ENCODE measurements at places on chromosomes 6 and 20.

DNA sequence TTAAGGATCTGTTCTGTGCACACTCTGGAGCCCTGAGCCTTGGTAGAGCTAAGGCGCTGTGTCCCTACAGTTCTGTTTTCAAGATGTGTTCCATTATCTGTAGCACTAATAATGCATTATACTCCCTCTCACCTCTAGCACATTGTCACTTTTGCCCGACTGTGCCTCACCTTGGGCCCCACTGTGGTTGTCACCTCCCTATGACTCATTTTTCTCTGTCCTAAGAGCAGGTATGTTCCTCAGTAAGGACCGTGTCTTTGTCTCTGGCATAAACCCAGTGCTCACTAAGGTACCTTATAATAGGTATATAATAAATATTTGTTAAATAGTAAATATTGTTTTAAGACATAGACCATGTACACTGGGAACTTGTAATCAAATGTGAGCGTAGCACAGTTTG is 942.5 kb upstream of the CITED2 start:
- no peak for DNase-seq

DNA sequence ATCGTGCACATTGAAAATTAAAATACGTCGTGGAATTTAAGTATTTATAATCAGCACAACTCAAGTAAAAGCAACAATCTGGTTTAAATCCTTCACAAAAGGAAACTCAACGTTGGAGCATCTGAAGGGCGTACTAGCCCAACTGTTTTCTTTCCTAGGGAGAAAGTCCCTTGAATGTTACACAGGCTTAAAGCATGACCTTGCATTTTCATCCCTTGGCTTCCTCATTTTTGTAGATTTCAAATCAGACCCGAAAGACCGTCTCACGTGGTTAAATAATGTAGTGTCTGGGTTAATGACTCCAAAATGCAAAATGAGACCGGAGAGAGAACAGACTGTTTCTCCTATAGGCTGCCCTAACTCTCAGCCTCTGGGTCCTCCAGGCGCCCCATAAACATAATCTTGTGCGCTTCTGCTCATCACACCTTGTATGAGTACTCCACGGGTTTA is 249.2 kb upstream of the RREB1 start:
- no peak for DNase-seq

DNA sequence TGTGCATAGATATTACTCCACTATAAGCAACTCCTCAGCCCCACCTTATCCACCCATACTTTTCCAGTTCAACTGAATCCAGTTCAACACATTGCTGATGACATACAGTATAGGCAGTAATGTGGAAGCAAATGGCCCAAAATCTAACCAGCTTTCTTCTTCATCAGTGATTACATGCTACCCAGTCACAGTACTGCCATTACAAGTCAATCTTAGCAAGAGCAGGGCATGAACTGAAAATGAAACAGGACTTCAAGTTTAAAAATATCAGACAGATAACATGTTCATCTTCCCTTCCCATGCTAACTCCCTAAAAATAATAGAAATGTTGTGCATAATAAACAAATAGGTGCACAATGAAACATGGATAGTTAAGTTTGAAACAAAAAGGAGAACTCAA is 19.2 kb downstream of the RRAGD start:
- DNase-seq: no peak

DNA sequence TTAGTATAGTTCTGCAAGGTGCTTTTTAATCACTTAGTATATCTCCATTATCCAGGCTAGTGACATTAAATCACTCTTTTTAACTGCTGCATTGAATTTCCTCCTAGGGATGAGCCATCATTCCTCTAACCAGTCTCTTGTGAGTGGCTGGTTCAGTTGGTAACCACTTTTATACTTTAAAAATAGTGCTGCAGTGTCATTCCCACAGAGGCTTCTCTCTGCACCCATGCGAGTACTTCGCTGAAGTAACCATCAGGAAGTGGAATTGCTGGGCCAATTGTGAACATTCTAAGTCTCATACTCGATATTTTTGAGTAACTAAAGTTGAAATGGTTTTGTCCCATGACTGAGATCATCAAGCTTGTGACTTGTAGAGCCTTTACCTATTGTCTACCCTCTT is 2.1 kb downstream of the BTN3A2 start:
- DNase-seq: no peak

GRCh38 chr6:40764726-40765125 is 177.6 kb upstream of the LRFN2 start:
- no peak for DNase-seq

DNA sequence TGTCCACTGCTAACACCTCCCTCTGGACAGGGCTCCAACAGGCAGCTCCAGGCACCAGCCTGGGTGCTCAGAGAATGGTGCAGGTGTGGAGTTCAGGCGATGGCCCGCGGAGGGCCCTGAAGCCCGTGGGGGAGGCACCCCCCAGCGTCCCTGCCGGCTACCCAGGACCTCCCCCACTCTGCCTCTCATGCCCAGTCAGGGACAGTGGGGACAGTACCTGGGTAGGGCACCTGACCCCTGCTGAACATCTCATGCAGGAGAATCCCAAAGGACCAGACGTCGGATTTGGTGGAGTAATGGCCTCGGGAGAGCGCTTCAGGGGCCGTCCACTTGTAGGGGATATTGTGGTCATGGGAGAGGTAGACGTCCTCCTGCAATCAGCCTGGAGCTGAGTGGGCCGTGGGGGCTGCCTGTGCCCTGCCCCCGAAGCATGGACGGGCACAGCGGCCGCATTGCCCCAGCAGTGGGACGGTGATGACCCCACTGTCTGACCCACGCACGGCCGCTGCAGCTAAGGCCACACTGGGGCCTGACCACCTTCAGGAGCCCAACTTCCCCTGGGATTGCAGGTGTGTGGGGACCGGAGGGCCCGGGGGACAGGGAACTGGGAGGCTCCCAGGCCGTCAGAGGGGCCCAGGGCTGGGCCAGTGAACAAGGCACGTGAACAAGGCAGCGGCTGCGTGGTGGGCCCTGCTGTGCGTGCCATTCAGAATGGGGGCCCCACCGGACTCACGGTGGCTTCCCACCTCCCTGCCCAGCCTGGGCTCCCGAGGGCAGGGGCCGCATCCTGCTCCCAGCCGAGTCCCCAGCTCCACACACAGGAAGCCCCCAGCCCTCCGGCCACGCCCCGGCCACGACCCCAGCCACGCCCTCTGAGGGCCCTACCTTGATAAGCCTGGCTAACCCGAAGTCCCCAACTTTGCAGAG is 7.1 kb downstream of the PTK6 start:
- no peak for DNase-seq

GRCh38 chr6:99548706-99549105 is 19.8 kb downstream of the CCNC start:
- DNase-seq: no peak

DNA sequence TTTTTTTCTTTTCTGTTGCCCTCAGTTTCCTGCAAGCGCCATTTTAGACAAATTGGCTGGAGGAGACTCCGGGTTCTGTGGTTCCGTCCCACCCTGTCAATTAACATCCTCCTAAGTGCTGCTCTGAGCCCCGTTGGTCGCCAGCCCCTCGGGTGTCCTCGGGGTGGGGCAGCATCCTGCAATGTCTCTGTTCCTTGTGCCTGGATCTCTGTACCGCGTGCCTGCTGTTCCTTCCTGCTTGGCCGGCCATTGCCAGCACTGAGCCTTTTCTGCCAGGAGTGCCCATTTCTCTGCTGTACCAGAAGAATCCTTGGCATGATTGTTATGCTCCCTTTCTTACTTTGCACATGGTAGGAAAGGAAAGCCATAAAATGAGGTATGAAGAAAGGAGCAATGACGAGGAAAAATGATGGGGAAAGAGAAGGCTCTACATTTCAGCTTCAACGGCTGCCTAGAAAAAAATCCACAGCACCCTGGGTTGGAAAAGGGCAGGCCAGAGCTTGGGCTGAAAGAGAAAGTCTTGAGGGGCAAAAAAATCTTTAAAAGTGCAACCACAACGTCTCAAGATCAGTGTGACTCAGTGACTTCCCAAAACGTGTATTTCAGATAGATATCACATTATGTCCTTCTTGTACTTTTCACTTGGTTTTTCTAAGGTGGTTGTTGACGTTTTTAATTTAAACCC is 256.7 kb downstream of the CLIC5 start:
- no peak for DNase-seq

GRCh38 chr6:82030761-82031503 is 216.6 kb downstream of the IBTK start:
- no peak for DNase-seq

DNA sequence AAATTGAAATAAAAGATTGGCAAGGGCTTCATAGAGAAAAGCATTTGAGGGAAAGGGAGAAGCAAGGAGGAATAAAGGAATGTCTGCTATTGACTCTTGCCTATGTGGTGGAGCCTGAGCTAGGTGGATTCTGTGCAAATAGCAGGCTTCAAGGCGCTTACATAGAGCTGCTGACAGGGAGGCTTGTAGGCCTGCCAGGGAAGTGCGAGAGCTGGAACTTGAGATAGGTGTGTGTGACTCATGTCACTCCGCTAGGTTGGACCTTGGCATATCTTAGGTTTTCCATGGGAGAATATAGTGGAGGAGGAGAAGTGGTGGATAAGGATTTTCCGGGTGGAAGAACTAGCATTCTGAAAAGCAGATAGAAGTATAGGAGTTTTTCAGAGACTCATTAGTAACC is 14.0 kb downstream of the SNRNP48 start:
- no peak for DNase-seq

DNA sequence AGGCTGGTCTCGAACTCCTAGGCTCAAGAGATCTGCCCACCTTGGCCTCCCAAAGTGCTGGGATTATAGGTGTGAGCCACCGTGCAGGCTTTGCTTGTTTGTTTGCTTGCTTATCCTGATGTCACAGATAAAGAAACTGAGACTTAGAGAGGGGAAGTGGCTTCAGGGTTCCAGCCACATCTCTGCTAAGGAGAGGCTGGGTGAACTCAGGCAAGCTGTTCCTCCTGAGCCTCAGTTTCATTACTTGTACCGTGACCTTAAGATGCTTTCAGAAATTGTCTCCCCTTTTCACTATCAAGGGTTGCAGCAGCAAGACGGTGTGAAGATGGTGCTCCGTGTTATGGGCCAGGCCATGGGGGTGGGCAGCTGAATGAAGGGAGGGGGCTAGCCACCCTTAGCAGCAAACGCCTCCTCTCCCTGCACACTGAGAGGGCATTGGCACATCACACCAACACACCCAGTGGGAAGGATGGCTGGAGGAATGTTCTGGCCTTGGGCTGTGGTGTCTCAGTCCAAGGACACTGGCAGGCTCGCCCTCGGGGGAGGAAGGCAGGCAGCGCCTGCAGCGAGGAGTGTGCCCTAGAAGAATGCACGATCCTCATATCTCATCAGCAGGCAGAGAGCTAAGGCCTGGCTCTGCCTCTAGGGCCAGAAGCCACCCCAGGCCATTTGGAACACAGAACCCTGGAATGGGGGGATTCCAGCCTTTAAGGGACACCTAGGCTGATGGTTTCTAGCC is 48.2 kb upstream of the TLDC2 start:
- no peak for DNase-seq

- peak; percentile 10 for DNase-seq
Measured at GRCh38 chr6:10692965-10693538, 1.4 kb downstream of the C6orf52 start.

GRCh38 chr6:20483887-20484497 is 50.3 kb upstream of the CDKAL1 start:
- DNase-seq: peak; percentile 27

DNA sequence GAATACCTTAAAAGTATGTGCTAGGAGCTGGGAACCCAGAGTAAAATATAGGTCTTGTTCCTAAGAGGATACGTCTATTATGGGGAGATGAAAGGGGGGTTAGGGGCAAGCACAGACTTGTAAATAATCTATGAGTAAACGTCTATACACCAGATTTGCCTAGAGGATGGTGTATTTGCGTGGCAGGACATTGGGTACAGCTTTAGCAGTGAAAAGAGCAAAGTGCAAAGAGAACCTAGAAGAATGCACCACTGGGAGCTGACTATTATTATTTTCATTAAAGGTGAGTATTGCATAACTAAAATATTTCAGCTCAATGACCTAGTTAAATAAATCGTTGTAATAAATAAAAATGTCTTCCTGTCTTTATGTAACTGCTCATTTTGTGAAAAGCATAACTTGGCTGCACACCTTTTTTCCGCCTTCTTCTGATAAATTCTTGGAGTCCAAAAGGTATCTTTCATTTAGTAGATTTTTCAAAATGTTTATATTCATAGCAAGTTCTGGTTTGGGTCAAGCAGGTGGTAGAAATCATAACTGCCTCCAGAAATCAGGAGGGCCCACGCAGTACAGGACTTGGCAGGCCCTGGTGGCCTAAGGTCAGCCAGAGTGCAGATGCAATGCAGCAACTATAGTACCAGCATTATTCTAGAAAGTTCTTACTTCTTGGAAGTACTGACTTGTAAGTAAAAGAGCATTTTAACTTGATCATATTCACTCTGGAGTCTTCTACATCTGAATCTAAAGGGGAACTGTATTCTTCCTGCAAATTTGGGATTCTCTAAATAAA is 357.2 kb downstream of the PLCB1 start:
- no peak for DNase-seq

DNA sequence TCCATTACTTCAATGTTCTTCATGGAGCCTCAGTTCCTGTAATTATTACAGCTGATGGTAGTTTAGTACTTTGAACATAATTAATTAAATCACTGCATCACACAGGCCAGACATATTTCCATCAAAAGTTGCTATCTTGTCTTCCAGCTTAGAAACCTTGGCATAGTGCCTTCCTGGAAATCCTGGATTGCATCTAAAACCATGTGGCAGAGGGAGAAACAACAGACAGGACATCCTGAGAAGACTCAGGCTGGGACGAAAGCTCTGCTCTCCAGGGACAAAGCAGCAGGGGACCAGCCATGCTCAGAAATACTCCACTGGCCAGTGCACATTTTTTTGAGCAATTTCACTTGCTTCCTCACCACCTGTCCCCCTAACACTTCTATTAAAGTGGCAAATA is 55.3 kb downstream of the TBX18 start:
- no peak for DNase-seq

DNA sequence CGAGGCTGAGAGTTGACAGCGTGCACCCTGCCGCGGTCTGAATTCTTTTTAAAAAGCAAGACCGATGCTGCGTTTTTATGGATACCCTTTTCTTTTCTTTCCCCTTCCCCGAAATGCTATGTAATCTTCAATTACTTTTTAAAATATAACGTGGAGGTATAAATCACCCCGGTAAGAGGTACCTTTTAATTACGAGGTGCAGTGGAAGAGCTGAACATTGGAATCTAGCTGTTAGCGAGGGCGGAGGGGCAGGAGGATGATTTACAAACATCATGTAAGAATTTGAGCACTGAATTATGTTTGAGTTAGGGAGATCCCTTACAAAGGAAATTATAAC is 1.2 kb downstream of the EYA2 start:
- DNase-seq: no peak

- DNase-seq: peak; percentile 69
Measured at GRCh38 chr6:3750317-3751076, 1.0 kb downstream of the PXDC1 start.
